ENCODE measurements at places on chromosomes 6 and 20.

- DNase-seq = no peak
Measured at GRCh38 chr6:20706238-20706938, 172.1 kb downstream of the CDKAL1 start.

- DNase-seq = no peak
Measured at GRCh38 chr6:74611220-74611619, 594.6 kb downstream of the COL12A1 start.

DNA sequence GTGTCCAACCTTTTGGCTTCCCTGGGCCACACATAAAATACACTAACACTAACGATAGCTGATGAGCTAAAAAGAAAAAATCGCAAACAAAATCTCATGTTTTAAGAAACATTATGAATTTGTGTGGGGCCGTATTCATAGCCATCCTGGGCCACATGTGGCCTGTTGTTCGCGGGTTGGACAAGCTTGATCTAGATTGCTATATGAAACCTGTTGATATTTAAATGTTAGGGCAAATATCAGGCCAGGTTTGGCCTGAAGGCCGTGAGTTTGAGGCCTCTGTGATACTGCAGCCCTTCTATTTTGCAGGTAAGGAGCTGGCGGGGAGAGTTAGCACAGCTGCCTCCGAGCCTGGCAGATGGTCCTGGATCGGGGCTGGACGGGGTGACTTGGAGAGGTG lies 99.0 kb downstream of the CEBPB start:
- DNase-seq = no peak

- DNase-seq = no peak
Measured at GRCh38 chr6:110877569-110877968, 3.0 kb downstream of the AMD1 start.

- no peak for DNase-seq
Measured at GRCh38 chr6:67974931-67975330, 660.2 kb upstream of the ADGRB3 start.

- DNase-seq = no peak
Measured at GRCh38 chr6:45727228-45727627, 288.4 kb downstream of the CLIC5 start.

GRCh38 chr6:4369616-4370015 lies 234.2 kb upstream of the ECI2 start:
- no peak for DNase-seq

GRCh38 chr6:70725817-70726415 lies 58.2 kb downstream of the SMAP1 start:
- DNase-seq = no peak

DNA sequence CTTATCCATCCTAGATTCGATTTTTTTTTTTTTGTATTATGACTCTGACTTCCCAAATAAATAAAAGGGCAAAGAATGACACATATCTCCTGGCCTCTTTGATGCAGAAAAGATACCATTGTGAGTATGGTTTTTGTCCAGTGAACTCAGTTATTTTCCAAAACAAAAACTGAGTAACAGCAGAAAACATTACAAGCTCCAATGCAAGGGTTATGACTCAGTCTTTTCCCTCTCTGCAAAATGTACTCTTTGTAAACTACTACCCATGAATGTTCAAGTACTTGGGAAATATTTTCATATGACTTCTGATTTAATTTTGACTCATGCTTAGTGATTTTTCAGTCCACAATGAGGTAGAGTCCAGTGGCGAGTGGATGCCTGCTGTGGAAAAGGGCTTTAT lies 355.3 kb downstream of the RNF144B start:
- no peak for DNase-seq

- DNase-seq = no peak
Measured at GRCh38 chr6:14440940-14441781, 323.6 kb downstream of the CD83 start.

DNA sequence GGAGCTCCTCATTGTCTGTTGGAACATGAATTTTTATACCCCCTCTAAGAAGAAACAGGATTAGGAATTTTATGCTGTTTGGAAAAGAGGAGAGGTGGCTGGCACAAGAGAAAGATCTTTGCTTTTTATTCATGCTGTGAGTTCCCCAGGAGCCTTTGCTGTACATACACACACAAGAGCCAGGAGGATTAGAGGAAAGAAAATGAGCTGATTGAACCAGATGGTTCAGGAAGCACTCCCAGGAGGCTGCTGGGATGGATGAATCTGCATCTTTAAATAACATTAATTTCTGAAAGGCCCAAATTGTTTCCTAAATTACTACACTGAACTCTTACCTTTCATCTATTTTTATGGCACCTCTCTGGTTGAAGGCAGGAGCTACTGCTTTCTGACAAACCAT lies 20.1 kb upstream of the TCP11 start:
- no peak for DNase-seq

- DNase-seq = no peak
Measured at GRCh38 chr20:62146019-62146755, 2.6 kb downstream of the SS18L1 start.

DNA sequence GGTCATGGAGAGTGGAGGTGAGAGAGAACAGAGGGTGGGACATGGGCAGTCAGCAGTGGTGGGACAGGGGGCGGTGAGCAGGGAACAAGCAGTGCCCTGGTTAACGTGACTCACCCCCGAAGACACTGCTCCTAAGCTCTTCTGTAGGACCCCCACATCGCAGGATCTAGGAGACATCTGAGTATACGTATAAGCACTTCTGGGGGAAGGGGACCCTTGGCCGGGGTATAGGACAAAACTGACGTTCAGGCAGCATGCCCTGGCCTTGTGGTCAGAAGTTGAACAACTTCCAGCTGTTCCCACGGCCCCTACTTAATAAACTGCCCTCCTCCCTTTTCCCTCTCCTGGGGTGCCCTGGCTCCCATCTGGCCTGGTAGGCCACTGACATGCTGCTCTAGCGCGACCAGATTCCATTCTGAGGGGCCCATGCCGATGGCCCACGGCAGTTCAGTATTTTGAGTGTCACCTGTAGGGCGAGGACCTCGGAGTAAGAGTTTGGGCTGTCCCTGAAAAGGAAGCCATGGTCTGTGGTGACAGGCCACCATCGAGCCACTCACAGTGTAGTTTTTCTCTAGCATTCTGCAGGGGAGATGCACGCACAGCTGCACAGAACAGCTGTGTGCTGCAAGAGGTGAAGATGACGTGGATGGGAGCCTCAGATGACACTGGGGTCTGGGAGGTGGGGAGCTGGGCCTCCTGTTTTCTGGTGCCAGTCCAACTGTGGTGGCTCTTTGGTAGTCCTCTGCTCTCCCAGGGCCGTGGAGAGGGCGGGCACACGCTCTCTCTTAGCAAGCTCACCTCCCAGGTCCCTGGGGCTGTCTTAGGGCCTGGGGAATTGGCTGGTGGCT lies 38.4 kb downstream of the PPP1R3G start:
- DNase-seq = no peak

DNA sequence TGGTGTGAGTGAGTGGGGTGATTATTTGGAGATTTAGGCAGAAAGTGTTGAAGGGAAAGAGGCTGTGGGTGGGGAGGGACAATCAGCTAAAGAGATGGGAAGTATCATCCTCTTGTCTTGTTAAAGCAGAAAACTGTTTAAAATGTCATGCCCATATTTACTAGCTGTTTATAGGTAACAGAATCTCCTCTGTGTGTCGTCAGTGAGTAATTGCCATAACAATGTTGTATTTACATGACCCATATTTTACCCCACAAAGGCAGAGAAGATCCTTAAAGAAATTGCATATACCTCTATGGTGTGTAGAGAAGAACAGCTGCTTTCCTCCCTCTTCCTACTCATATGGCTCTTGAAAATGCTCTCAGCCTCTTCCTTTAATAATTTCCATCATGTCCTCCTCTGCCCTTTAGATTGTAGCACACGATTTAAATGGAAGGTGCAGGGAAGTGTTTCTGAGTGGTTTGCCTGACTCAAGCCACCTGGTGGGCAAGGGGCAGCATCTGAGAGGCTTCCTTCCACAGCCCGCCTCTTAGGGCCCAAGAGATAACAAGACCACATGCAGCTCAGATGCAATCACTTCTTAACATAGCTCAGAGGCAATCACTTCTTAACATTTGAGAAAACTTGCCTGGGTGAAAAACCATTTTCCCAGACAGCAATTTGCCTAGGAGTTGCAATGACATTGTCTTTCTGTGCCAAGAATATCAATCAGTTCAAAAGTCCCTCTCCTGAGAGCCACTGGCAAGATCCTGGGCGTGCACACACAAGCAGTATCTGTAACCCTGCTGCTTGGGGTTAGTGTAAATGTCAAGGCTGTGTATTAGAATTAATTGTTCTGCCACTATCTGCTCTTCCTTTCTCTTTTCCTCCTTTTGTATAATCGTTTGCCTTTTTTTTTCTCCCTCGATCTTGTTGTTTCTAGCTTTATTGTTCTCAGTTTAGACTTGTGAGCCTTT lies 44.1 kb upstream of the EDN1 start:
- DNase-seq = no peak

- no peak for DNase-seq
Measured at GRCh38 chr6:57421503-57421902, 104.1 kb downstream of the PRIM2 start.

DNA sequence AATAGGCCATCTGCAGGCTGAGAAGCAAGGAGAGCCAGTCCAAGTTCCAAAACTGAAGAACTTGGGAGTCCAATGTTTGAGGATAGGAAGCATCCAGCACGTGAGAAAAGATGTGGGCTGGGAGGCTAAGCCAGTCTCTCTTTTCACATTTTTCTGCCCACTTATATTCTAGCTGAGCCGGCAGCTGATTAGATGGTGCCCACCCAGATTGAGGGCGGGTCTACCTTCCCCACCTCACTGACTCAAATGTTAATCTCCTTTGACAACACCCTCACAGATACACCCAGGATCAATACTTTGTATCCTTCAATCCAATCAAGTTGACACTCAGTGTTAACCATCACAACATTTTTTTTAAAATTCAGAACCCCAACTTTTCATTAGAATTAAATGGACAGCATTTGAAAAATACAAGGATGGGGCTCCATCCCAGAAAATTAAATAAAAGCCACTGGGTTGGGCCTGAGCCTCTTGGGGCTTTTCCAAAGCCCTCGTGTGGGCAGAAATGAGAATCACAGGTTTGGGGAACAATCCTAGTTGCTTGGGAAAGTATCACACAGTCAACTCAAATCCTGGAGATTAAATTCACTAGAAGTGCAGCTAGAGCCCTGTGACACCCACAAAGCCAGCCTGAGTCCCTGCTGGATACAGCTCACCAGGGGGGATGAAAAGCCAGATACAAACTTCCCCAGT lies 2.2 kb downstream of the CLDN20 start:
- no peak for DNase-seq

GRCh38 chr6:138088326-138088762 lies 18.9 kb downstream of the PERP start:
- no peak for DNase-seq

- DNase-seq = no peak
Measured at GRCh38 chr6:29831776-29832175, 4.2 kb downstream of the HLA-G start.

- DNase-seq = no peak
Measured at GRCh38 chr6:62323818-62324431, 37.9 kb upstream of the KHDRBS2 start.

DNA sequence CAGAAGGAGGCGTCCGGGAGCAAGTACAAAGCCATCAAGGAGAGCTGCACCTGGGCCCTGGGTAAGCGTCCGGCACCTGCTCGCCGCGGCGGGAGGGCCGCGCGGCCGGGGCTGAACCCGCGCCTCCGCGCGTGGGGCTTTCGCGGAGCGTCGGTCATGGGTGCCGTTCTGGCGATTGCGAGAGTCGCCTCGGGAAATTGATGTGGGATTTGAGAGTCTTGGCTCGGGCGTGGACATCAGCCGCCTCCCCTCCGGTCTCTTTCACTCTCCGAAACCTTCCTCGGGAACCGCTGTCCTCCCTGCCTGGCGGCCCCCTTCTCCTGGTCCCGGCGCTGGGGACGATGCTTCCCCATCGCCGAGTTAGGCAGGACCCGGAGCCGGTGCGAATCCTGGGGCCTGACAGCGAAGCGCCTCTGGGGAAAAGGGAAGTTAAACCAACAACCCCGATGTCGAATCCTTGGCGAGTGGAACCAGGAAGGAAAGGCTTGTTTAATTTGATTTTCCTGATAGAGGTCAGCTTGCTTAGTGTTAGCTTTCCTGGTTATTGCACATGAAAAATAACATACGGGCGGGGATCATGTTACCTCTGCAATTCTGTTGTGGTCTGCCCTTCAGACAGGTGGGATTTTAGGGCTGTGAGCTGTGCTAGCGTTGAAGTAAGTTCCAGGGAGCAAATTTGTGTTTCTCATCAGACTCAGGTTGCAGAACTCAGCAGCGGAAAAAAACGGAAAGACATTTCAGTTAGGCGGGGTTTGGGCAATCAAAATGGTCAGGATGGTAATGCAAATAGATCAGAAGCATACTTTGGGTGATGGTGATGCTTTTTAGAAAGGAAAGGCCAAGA lies 594 bp downstream of the ARFGEF3 start:
- peak; percentile 16 for DNase-seq

DNA sequence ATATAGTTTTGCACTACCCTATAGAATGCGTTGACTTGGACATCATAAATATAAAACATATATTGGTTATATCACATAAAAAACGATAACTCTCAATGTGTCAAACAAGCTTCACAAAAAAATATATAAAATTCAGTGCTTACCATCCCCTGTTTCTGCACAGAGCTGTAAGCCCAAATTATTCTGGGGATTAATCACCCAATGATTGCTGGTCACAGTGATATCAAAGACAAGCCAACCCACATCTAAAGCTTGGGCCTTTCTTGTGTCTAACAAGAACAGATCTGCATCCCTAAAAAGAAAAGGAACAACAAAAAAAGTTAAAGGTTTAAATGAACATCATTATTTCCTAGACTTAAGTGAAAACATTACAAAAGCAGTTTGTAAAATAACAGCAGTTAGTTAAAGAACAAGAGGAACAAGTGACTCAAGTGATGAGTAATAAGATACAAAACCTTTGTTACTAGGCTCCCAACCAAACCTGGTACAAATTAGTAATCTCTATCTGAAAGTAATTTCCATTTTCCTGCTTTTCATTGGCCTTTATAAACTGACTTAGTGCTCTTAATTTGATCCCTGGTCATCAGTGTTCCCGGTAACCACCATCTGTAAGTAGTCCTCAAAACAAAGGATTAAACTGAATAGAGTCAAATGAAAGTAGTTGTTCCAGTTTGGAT lies 81.1 kb downstream of the BMP5 start:
- no peak for DNase-seq

- DNase-seq = no peak
Measured at GRCh38 chr6:7777074-7777473, 51.2 kb downstream of the BMP6 start.

DNA sequence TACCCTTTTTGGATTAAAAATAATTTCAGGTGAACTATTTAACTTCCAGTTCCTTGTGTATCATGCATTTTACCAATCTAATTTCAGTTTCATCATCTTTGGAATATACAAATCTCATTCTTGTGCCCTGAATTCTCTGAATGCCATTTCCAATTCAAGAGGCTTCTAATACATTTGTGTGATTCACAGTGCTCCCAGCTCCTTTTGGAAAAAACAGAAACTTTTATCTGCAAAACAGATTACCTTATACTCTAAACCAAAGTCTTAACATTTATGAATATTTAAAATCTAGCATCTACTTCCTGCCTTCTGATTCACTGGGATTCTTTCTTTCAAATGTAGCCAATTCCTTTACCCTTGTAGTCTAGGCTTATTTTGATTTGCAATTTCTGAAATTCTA lies 11.1 kb upstream of the PEX7 start:
- no peak for DNase-seq
